Cerebellar cortex (tissue), 1 donor: ENCODE measurements at places on chromosomes 1 and 21.

DNA sequence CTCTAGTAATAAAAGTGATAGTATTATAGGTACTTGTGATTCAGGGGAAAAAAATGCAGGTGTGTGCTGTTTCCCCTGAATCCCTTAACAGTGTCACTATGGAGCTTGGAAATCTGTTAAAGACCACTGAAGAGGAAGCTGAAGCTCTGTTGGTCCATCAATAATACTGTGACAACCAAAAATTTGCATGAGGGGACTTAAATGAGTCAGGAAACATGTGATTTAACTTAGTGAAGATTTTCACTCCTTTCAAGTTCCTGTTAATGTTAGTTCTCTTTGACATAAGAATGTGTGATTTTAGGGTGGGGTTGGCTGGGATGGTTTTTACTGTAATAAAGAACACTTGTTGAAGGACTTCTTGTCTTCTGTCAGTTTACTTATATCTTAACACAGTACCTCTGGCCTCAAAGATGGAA lies 32.0 kb downstream of the VANGL2 start:
- DNase-seq = no peak

DNA sequence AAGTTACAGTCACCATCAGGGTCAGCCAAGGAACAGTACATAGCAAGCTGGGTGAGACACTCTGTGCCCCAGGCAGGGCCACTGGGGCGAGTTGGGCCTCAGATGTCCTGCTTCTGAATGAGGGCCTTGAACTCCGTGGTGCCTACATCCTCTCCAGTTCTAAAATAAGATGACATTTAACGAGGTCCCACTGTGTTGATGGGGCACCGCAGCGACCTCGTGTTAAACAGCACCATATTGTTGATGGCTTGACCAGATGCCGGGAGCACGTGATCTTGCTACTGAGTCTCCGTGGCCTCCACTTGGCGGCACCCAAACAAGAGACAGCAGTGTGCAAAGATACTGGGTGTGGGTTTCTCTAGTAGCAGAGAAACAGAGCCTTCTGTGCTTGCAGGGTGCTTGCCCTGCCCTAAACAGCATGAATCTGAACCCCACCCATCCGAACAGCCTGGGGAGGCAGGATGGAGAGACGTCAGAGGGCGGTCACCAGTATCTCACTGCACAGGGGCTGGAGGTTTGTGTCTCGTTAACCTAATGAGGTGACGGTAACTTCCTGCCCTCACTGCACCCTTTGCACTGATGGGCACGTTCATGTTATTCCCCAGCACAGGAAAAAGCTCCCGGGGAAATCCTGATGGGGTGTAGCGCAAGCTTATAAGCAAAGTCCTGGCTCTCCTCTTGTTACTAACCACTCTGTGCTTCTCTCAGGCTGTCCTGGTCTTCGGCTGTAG lies 324.4 kb downstream of the AJAP1 start:
- DNase-seq = no peak

DNA sequence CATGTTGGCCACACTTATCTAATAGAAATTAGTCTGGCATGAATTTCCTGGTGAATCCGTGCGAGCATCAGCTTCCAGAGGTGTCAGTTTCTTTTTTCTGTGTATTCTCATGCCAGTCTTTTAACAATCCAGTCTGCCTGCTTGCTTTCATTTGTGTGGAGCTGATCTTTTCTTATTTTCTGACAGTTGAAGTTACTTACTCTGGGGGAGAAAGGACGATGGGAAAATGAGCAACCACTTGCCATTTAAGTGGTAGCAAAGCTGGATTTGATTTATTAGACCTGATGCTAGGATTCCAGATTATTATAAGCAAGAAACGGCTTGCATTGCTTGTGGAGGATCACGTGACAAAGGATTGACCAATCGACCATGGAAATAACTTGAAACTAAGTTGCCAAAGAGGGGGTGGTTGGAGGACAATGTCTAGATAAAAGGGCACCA lies 24.3 kb upstream of the APP start:
- no peak for DNase-seq

DNA sequence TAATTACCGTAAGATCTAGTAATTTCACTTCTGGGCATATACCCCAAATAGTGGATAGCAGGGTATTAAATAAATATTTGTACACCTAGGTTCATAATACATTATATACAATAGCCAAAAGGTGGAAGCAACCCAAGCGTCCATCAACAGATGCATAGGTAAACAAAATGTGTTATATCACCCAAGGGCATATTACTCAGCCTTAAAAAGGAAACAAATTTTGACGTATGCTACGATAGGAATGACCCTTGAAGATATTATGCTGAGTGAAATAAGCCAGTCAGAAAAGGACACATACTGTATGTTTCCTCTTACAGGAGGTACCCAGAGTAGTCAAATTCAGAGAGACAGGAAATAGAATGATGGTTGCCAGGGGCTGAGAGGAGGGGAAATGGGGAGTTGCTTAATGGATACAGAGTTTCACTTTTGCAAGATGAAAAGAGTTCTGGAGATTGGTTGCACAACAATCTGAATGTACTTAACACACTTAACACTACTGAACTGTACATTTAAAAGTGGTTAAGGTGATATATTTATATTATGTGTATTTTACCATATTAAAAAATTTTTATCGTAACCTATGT lies 36.6 kb upstream of the KCTD3 start:
- DNase-seq = no peak

DNA sequence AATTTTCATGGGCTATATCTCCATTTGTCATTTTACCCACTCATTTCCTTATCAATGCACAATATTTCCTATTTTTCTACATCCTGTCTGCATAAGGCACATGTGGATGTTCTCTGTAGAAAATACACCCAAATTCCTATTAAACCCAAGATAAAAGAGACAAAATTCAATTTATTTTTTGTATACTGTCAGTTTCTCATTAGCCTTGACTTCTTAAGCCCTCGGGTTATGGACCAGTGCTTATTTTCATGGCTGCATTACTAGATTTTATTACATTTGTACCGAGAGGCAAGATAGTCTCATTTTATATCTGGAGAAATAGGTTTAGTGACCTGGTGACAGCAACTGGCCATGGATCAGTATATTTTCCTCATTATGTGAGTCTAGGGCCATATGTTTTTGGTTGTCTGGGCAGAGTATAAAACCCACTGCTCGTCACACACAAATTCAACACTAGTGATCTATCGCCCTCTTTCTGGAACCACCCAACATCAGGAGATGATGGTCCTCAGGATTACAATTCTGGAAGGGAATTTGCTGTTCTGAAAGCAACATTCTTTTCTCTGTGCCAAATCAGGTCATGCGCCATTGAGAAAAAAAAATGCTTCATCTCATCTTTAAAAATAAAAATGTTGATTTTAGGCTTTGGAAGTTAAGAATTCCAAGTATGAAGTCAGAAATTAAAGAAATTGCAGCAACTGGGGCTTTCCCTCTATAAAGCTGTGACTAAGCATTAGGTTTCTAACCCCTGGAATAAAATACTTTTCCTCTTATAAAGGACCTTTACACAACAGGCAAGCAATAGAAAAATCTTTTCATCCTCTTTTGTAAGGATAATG lies 81.4 kb downstream of the ASTN1 start:
- no peak for DNase-seq

DNA sequence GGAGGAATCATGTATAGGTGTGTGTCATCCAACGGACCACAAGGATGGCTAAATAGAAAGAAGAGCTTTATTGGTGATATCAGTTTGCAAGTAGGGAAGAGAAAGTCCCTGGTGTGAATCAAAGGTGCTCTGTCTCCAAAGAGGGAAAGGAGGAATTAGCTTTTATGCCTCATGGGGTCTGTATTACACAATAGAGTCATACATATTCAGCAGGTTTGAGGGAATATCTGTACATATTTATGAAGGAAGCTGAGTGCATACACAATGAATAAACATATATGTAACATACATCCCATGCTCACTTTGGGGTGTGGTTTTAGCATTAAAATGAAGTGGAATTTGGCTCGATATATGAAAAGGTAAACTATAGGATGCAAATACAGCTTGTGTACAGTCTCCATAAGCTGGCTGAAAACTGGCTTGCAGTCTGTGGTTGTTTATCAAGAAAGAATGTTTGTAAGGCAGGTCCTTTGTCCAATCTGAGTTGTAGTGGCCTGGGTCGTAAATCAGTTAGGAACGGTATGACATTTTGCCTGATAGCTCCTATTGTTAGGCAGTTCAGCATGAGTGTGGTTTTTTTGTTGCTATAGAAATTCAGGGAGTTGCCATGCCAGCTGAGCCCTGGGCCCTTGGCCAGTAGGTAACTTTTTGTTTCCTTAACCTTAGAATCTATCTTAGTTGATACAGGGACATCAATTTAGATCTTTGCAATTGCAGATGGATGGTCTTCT lies 198.0 kb upstream of the ZP4 start:
- DNase-seq = no peak

DNA sequence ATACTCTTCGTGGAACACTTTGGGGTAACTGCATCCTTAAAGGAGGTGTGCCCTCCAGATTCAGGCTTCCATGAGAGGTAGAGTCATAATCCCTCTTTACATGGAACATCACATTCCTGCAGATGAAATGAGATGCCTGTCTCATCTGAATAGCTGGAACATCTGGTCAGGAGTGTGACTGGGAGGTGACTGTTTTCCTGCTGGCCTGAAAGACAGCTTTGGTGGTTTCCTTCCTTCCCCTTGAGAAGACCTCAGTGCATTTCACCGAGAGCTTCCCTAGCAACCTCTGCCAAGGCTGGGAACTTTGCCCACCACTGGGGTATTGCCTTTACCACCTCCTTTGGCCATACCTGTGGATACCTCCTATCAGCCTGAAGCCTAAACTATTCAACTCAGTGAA lies 46.7 kb upstream of the GUCA2A start:
- no peak for DNase-seq

DNA sequence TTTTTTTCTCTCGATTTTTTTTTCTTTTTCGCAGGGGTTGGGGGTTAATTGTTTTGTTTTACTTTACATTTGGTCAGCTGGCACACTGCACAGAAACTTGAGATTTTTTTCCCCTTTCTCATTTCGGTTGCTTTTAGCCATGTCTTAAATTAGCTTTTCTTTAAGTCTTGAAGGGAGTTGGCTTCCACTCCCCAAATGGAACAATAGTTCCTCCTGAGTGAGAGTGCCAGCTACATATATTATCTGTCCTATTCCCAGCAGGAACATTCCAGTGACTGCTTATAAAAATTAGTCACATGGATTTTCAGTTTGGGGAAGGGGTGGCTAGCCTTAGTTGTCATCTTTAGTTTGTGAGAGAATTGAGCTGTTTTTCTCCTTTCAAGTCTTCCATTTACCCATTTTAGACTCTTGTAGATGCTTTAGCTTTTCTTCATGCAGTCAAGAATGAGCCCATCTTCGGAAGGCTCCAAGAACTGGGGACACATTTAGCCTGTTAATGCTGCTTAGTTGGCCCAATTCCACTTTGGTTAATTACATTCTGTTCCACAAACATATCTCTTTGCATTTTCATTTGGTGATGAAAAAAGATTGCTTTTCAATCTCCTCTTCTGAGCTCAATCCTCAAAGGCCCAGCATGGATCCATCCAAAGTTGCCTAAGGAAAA lies 510.1 kb upstream of the CXADR start:
- peak; percentile 5 for DNase-seq

- DNase-seq = no peak
Observed at GRCh38 chr1:51697166-51697565, 80.3 kb downstream of the OSBPL9 start.

DNA sequence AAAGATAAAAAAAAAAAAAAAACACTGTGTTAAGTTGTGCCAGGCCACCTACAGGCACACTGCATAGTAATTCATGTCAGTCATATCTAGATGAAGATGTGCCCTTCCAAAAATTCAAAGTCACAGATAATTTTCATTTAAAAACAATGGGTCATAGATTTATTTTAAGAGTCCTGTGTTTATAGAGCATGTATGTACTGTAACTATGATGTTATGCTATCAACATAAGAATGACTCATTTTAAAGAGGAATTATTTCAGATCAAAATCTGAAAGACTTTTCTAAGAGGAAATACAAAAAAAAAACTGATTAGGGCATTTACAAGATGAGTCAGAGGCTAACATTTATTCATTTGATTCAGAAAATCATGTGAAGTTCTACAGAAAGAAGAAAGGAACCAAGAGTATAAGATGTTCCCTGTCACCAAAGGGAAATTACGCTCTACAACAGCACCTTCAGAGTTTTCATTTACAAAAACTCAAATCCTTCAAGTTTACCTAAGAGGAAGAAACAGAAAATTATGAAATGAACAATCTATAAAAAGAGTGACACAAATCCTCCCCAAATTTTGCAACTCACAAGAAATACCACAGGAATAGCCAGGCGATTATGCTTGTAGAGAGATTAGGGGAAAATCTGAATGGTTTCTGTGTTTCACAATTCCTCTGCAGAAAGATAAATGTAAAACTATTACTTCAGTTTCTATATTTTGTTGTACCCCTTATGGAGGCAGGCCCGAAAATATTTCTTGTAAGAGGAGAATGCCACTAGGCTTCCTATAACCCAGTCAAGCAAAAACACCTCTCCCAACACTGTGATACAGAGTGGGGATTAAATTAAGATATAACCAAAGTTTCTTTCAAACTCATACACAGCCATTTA lies 13.8 kb downstream of the TP53BP2 start:
- DNase-seq = no peak

DNA sequence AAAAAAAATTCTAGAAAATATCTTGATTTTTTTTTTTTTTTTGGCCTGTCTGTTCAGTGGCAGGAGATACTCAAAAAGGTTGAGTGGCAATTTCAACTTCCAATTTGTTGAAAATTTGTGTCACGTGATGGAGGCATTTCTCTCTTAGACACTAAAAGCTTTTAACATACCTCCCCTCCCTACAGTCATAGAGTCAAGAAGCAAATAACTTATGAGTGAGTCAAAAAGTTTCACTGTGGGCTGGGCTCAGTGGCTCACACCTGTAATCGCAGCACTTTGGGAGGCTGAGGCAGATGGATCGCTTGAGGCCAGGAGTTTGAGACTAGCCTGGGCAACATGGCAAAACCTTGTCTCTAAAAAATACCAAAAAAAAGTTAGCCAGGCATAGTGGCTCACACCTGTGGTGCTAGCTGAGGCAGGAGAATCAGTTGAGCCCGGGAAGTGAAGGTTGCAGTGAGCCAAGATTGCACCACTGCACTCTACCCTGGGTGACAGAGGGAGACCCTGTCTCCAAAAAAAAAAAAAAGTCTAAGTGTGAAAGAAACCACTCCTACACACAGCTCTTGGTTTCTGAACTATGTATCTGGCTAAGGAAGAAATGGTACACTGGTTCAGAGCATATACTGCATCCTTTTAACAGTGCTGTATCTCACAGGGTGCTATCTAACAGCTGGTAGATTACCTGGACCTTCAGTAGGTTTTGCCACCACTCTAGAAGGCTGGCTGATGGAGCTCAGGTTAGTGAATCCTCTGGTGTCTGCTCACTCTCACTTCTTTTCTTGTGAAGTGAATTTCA lies 11.6 kb upstream of the BSDC1 start:
- no peak for DNase-seq

DNA sequence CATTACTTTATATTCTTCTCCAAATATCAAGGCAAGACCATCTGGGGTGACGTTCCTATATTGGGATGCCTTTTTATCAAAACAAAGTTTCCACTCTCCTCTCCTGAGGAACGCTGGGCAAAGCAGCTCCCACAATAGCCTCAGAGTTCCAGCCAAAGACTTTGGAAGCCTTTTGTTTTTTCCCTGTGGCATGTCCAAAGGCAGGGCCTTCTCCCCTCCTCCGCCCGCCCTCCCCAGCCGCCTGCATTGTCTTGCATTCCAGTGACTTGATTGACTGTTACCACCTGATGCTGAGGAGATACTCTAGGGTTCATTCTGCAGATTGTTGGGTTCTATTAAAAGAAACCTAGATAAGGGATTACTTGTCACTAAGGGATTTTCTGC lies 43.5 kb downstream of the PROX1 start:
- no peak for DNase-seq
